Amygdala (tissue), 56 donors: ENCODE measurements at places on chromosomes 11 and 22.

DNA sequence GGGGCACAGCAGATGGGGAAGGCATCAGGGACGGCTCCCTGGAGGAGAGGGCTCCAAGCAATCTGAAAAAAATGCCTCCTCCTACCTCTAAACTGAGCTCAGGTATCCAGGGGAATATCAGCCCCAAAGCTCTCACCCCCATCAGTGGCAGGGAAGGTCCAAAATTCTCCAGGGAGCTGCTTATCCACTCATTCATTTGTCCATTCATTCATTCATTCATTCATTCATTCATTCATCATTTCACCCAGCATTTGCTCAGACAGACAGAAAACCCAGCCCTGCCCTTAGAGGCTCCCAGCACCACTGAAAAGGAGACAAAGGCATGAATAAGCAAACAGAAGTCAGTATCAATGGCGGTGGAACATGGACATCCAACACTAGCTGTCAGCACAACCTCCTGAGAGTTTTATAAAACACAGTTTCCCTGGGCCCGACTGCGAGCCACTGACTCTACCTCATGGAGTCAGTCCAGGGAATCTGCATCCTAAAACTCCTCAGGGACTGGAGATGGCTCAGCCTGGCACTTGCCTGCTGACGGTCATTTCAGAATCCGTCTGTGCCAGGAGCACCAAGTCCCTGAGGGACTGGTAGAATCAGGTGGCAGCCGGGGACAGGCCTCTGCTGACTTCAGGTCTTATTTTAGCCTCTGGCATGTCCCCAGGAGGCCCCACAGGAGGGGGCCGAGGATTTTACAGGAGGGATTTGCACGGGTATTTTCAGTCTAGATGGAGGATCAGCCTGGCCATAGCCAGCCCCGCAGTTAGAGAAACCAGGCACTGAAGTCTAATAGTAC is 164.6 kb downstream of the MN1 start:
- no peak for DNase-seq

- no peak for DNase-seq
Observed at GRCh38 chr11:132792341-132793140, 739.8 kb downstream of the OPCML start.

DNA sequence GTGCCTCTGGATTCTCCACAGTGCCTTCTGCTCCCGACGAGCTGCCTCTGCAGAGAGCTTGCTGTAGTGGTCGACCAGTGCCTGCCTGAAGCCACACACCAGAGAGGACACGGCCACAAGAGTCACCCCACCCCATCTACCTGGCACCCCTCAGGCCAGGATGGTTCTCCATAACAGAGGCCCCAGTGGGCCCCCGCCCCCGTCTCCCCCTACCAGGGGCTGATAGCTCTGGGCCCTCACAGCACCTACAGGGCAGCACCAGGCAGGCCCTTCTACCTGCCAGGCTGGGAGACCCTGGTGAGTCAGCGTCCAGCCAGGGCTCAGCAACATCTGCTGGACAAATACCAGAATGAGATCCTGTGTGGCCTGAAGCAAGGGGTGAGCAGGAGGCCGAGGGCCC is 21.7 kb downstream of the SELENOO start:
- no peak for DNase-seq

DNA sequence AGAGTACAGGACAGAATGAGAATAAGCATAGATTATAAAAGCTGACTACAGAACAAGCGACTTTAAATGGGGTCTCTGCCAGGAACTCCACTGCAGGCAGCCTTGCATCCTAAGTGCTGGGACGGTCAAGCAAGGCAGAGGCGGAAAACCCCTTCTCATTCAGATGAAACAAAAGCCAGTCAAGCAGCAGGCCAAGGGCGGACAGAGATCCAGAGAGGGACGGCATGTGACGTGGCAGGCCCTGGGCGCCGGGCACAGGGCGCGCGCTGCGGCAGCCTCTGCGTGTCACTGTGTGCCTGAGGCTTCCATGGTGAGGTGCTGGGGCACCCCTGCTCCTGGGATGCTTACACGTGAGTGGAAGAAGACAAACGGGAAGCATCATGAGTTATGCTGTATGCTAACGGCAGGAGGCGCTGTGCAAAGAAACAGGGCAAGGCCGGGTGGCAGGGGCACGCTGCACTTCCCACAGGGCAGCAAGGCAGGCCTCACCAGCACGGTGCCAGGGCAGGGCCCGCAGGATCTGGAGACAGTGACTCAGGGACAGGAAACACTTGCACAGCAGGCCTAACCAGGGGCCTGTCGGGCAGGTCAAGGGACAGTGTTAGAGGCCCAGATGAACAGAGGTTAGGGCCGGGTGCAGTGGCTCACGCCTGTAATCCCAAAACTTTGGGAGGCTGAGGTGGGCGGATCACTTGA is 6.2 kb downstream of the TOLLIP start:
- DNase-seq, result no peak

GRCh38 chr11:59208956-59209355 is 3.8 kb downstream of the MPEG1 start:
- no peak for DNase-seq

DNA sequence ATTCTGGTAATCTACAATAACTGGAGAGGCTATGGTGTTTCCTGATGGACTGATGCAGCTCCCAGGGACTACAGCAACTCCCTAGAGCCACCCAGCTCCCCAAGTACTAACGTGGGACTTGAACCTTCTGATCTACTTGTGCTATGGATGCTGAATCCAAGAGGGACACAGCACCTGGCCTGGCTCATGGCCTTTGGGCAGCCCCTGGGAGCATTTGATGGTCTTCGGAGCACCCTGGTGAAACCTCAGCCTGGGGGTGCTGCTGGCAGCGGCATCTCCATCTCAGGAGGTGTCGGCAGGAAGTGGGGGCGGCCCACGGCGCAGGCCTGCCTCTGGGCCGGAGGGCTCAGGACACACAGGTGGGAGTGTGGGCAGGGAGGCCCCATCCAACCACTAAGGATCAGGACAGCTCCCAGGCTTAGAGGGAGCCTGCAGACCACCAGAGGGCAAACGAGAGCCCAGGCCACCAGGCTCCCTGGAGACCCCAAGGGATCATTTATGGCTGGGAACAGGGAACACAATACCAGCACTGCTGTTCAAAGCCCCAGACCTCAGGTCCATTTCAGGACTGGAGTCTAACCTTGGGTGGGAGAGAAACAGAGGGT is 8.7 kb downstream of the EHD1 start:
- DNase-seq, result no peak

DNA sequence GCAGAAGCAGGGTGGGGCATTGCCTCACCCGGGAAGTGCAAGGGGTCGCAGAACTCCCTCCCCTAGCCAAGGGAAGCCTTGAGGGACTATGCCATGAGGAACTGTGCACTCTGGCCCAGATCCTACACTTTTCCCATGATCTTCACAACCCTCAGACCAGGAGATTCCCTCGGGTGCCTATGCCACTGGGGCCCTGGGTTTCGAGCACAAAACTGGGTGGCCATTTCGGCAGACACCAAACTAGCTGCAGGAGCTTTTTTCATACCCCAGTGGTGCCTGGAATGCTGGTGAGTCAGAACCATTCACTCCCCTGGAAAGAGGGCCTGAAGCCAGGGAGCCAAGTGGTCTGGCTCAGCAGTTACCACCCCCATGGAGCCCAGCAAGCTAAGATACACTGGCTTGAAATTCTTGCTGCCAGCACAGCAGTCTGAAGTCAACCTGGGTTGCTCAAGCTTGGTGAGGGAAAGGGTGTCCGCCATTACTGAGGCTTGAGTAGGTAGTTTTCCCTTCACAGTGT is 573.7 kb upstream of the ANO3 start:
- DNase-seq, result no peak

GRCh38 chr11:1224491-1225385 is 1.9 kb downstream of the MUC5B start:
- DNase-seq, result no peak

DNA sequence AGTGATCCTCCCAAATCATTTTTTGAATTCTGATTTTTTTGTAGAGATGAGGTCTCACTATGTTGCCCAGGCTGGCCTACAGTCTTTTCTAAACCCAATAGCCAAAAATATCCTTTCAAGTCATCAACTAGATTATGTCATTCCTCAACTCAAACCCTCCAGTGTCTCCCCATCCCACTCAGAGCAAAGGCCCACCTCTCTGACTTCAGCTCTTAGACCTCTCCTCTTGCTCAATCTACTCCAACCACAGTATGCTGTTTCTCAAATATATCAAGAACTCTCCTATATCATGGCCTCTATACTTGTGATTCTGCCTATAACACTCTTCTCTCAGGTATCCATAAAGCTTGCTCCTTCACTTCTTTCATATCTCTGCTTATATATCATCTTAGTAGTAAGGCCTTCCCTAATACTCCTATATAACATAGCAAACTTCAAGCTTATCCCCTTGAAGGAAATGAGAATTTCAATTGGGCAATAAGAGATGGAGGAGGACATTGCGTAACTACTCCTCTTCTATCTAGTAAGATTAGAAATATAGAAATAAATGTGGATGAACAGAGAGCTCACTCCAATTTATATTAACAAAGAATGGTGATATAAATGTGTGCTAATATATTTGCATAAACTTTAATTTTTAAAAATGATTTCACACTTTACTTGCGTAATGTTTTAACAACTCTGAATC is 24.5 kb downstream of the DLG2 start:
- DNase-seq, result no peak

GRCh38 chr11:64998141-64998540 is 1.4 kb upstream of the BATF2 start:
- DNase-seq, result no peak

DNA sequence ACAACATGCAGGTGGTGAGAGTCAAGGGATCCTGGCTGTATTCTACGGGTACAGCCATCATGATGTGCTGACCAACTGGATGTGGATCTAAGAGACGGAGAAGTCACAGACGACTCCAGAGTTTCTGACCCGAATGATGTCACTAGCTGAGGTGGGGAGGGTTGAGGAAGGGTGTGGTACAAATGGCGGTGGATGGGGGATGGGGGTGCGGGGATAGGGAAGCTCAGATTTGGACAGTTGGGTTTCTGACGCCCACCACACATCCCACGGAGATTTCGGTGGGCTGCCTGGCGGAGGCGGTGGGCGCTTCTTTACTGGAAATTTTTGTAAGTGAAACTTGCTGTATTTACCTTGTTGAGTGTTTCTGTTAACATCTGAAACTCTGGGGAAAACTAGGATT is 126.7 kb downstream of the OSBP2 start:
- DNase-seq, result no peak

DNA sequence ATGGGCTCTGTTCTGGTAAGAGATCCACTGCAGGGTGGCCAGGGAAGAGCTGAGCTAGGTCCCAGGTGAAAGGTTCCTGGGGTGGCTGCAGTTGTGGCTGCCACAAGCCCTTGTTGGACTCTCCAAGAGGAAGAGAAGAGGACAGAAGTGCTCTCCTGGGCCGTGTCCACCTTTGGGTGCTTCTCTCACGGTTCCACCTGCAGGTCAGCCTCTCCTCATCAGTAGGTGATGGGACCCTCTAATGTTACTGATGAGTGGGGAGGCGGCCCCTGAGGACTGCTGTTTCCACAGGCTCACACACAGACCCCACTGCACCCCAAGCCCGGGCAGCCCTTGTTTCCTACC is 804.9 kb downstream of the BRD1 start:
- DNase-seq, result no peak

DNA sequence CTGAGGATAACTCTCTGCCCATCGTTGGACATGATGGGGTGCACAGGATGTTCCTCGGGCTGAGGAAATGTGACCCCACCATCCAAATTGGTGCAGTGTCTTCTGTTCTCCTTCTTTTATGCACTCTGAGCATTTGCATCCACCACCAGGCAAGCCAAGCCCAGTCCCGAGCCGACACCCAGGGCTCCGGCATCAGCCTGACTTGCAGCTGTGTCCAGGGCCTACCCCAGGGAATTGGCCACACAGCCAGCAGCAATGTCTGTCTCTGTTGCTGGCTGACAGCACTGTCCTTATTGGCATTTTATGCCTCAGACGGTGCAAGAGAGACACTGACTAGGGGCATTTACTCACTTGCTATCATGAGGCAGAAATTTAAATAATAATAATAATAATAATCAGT is 25.4 kb upstream of the CPT1A start:
- DNase-seq, result no peak

GRCh38 chr22:19750507-19751490 is 9.8 kb upstream of the TBX1 start:
- no peak for DNase-seq

DNA sequence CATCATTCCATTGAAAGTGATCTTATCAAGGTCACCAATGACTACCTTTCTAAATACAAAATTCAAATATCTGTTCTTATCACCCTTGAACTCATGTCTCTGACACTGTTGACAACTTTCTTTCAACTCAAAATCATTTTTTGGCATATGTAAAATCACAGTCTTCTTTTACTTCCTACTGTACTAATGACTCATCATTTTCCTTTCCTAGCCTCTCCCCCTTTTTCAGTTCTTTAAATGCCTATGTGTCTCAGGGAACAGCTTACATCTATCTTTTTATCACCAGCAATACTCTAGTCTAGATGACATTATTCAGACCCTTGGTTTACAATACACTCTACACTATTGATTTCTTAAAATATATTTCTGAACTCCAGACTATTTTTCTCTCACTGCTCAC is 2220.7 kb upstream of the RAG2 start:
- DNase-seq, result no peak

- DNase-seq, result no peak
Observed at GRCh38 chr11:15412054-15412453, 297.3 kb downstream of the INSC start.

DNA sequence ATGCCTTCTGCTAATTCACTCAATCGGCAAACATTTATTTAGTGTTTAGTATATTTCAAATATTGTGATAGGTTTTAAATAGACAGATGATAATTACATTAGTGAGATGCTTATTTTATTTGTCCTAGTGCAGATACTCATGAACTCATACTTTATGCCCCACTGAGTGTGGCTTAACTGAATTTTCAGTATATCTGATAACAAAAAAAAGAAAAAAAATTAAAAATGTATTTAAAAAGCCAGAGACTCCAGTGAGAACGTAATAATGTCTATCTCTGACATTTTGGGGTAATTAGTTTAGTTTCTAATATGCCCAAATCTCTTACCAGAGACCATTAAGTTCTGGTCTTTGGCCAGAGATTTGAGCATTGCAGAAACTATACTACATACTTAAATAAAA is 332.6 kb upstream of the CHORDC1 start:
- no peak for DNase-seq

GRCh38 chr11:77172666-77172982 is 44.6 kb downstream of the MYO7A start:
- no peak for DNase-seq

DNA sequence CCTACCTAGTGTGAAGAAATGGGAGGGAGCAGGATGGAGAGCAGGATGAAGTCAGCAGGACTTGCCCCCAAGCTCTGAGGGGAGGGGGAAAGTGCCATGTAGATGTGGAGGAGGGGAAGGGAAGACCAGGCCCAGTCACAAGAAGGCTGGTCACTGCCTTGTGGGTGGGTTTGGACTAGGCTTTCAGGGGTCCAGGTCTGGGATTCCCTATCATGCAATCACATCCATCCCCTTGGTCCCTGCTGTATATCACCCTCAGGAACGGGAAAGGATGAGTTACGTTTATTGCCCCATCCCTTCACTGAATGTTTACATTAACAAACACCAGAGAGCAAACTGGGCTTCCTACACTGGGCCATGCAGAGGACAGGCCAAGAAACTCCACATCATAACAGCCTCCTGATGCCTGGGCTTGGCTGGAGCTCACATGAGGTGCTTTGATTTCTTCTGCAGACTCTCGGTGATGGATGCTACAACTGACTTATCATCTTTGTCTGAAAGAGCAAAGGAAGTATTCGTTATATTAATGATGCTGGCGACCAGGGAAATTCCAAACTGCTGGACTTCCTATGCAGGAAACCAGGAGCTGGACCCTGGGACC is 5.6 kb downstream of the TMEM86A start:
- no peak for DNase-seq
